ENCODE measurements at places on chromosomes 2 and 18. TPM values are rescaled to one million over a fixed set of nuclear protein-coding genes. Genes with fewer than 3 reads are reported as not detected.

- DNase-seq = no peak
Observed at GRCh38 chr18:70758780-70759179, 469.9 kb downstream of the SOCS6 start.

DNA sequence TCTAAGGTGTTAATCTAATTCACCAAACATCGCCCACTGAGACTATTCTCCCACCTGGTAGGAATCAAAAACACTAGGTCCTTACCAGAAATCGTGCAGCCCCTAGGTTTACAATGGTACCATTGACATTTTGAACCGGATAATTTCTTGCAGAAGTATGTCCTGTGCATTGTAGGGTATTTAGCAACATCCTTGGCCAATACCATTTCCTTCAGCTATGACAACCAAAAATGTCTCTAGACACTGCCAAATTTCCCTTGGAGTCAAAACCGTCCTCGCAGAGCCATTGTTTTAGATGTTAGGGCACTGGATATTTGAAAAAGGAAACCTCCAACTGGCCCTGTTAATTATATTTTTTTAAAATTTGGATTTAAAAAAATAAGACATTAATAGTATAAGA is 3.8 kb downstream of the VPS54 start:
- no peak for DNase-seq

The RRM2 gene
- total RNA-seq = 18.7 TPM

The FAM124B gene
- 269 TPM for total RNA-seq

DNA sequence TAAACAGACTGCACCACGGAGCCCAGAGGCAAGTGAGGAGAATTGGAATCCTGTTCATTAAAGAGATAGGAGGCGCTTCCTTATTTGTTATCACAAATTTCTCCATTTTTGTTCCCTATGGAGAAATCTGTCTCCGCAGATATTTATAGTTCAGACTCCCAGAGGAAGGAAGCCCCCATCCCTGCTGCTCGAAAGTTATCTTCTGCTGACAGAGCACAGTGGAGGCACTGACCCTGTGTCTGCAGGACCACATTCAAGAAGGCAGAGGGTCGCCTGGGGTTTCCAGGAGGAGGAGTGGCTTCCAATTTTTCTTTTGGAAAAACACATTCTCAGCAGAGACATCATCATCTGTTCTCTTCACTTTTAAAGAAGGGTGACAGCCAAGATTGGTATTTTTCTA is 73.0 kb upstream of the GPR45 start:
- no peak for DNase-seq

The FAP gene
- not detected for total RNA-seq

- no peak for DNase-seq
Observed at GRCh38 chr2:37441055-37441454, 96.6 kb downstream of the QPCT start.

GRCh38 chr2:85540133-85540648 is 1.2 kb downstream of the MAT2A start:
- no peak for DNase-seq

DNA sequence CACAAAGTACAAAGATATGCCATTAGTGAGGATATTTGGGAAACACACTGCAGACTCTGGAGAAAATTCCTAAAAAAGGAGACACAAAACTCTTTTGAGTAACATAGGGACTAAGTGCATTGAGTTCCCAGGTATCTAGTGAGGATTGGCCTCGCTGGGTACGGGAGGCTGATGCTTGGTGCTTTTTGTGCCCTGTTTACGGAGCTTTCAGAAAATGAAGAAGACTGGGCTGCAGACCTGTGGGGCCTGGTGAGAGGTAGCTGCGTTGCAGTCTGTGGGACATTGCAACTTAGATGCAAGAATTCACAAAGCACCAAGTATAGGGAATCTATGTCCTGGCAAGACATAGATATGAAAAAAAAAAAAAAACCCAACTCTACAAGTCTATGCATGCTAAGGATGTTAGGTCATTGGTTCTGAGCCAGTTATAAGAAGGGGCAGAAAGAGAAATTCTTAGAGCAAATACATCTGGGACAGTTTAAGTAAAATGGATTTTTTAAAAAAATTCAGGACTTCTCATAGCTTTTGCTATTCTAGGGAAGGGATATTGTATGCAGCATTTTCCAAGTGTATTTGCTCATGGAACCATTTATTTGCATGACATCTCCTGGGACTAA is 156.0 kb downstream of the SLC4A3 start:
- DNase-seq = no peak

The PTPRM gene
- 284 TPM for total RNA-seq

GRCh38 chr2:126663184-126663963 is 7.4 kb downstream of the GYPC start:
- no peak for DNase-seq

GRCh38 chr18:78807668-78808067 is 171.9 kb upstream of the SALL3 start:
- no peak for DNase-seq

GRCh38 chr18:28768791-28769768 is 592.1 kb upstream of the CDH2 start:
- no peak for DNase-seq

The CIB4 gene
- total RNA-seq = not detected

DNA sequence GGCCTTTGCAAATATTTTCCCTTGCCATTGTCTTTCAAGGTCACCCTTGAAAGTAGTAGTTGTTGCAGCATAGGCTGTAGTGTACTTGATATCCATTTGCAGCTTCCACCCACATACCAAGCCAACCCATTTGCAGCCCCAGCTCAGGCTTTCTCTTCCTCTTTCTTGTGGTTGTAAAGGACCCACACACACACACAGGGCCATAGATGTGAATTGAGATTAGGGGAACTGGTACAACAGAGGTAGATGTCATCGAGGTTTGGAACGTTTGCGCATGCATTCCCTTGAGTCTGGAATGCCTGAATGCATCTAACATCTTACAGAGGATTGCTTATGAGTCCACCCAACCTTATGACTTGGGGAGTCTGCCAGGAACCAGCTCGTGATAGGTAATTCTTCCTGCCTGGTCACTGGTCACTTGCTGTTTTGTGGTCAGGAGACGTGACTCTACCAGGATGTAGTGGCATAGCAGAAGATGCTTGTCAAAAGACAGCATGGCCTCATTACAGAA is 91.9 kb downstream of the MRPS9 start:
- DNase-seq = no peak

- DNase-seq = no peak
Observed at GRCh38 chr2:158778243-158778642, 16.9 kb upstream of the DAPL1 start.

- no peak for DNase-seq
Observed at GRCh38 chr2:191618786-191619185, 59.1 kb upstream of the NABP1 start.

All from endothelial cell (in vitro differentiated cells).